ENCODE measurements at places on chromosomes 5 and 9. TPM values are rescaled to one million over a fixed set of nuclear protein-coding genes. Genes with fewer than 3 reads are reported as not detected.

Gene FGF1
- 4.0 TPM for total RNA-seq

Gene TAF11L10
- total RNA-seq: not detected

Gene LOX
- 58.0 TPM for total RNA-seq

Gene PTAR1
- total RNA-seq: 91.7 TPM

Gene SHC3
- total RNA-seq: 25.5 TPM

Gene C5orf58
- total RNA-seq: not detected
